B cell (primary cell): ENCODE measurements at places on chromosomes 2 and 18. TPM values are rescaled to one million over a fixed set of nuclear protein-coding genes. Genes with fewer than 3 reads are reported as not detected.

DNA sequence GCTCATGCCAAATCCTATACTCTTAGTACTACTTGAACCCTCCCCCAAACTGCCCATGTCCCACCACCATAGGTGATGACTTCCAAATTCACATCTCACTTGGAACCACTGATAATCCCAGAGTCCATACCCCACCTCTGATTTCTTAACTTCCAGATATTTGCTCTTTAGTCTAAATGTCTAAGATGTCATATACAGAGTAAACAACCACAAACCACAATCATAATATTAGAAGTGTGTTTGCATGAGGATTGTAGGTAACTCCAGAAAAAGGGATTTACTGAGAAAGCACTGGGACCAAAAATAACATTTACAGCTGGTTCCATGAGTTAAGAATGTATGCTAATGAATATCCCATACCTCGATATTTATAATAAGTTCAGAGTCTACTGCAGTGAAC is 146.2 kb downstream of the ZNF385B start:
- no peak overlapping the region for H3K27ac ChIP-seq
- no peaks in the 10 kb centered on the region for H3K27me3 ChIP-seq
- no peaks in the 10 kb centered on the region for H3K36me3 ChIP-seq
- H3K4me1 ChIP-seq = no peaks in the 10 kb centered on the region
- DNase-seq = no peak

- no peaks in the 10 kb centered on the region for H3K36me3 ChIP-seq
- no peaks in the 10 kb centered on the region for H3K4me1 ChIP-seq
- H3K27ac ChIP-seq = no peak overlapping the region
- no peak overlapping the region for H3K4me3 ChIP-seq
Observed at GRCh38 chr2:75100801-75101151, 98.5 kb downstream of the TACR1 start.

- peaks cover 6% of the 10 kb centered on the region for H3K27me3 ChIP-seq
- no peaks in the 10 kb centered on the region for H3K4me1 ChIP-seq
- H3K36me3 ChIP-seq = no peaks in the 10 kb centered on the region
- H3K27ac ChIP-seq = no peak overlapping the region
- H3K4me3 ChIP-seq = no peak overlapping the region
Observed at GRCh38 chr2:27721884-27722485, 49.5 kb upstream of the MRPL33 start.

GRCh38 chr2:115480741-115481140 is 1038.3 kb downstream of the DPP10 start:
- DNase-seq = no peak
- no peaks in the 10 kb centered on the region for H3K4me1 ChIP-seq
- no peaks in the 10 kb centered on the region for H3K27me3 ChIP-seq
- H3K36me3 ChIP-seq = no peaks in the 10 kb centered on the region
- H3K27ac ChIP-seq = no peak overlapping the region

The GALR1 gene
- polyA plus RNA-seq = not detected in 2 replicates

- H3K27ac ChIP-seq = no peak overlapping the region
- H3K4me3 ChIP-seq = no peak overlapping the region
- H3K27me3 ChIP-seq = no peaks in the 10 kb centered on the region
- H3K4me1 ChIP-seq = no peaks in the 10 kb centered on the region
- DNase-seq = no peak
Observed at GRCh38 chr2:198697794-198698193, 759.9 kb downstream of the SATB2 start.

The PROKR1 gene
- 0.01 TPM in 1 of 2 replicates, not detected in the other for polyA plus RNA-seq

GRCh38 chr2:172253190-172254052 is 150.7 kb upstream of the DLX2 start:
- H3K4me1 ChIP-seq = no peaks in the 10 kb centered on the region
- H3K27me3 ChIP-seq = no peaks in the 10 kb centered on the region
- H3K36me3 ChIP-seq = no peaks in the 10 kb centered on the region
- H3K27ac ChIP-seq = no peak overlapping the region
- H3K4me3 ChIP-seq = no peak overlapping the region
- DNase-seq = no peak

The CLIP4 gene
- 3.3 and 4.0 TPM in 2 replicates for polyA plus RNA-seq

DNA sequence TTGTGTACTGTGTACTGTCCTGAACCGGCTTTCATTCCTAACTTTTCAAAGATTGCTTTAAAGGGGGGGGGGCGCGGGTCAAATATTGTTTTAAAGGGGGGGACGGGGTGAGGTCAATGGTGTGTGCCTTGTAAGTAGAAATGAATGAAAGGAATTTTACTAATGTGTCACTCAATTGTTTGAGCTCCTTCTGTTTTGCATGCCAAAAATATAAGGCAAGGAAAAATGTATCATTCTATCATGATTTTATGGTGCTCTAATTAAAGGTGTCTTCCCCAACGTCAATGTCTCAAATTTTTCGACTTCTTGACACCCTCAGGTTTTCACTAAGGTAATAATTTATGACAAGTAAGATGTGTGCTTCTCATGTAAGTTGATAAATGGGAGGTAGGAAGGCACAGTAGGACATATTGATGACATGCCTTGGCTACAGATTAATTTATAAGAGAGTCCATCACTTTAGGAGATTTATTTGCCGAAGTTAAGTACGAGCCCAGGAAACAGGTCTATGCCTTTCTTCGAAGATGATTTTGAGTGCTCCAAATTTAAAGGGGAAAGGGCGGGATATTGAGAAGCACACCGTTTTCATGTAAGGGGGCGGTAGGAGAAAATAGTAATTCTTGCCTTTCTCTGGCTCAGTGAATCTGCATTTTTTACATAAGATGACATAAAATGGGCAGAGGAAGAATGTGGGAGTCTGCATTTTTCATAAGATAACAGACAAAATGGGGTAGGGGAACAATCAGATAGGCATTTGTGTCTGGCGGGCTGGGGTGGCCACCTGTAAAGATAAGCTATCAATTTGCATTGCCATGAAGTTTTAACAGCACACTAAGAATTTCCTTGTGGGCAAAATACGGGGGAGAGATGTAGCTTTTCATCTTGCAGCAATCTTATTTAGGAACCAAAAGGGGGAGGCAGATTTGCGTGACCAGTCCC is 1.2 kb upstream of the TRAPPC8 start:
- peak overlapping the region; percentile 70 for H3K4me3 ChIP-seq
- H3K4me1 ChIP-seq = peaks cover 31% of the 10 kb centered on the region

DNA sequence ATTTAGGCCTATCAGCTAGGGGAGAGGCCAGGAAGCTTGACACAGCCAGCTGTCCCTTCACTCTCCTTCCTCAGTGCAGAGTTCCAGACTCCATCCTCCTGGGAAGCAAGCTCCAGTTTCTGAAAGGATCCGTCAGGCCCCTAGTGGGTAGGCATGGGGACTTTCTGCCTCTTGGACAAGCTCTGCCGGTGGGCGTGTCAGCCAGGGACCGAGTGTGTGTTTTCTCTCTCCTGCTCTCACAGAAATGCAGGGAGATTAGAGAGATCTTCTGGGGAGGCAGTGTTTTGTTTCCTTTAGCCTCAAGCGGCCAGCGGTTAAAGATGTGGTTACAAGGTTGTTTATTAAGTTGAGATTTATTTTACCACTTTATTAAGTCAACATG is 29.9 kb upstream of the OTOS start:
- H3K4me3 ChIP-seq = no peak overlapping the region
- no peak overlapping the region for H3K27ac ChIP-seq
- no peaks in the 10 kb centered on the region for H3K27me3 ChIP-seq
- no peak for DNase-seq

DNA sequence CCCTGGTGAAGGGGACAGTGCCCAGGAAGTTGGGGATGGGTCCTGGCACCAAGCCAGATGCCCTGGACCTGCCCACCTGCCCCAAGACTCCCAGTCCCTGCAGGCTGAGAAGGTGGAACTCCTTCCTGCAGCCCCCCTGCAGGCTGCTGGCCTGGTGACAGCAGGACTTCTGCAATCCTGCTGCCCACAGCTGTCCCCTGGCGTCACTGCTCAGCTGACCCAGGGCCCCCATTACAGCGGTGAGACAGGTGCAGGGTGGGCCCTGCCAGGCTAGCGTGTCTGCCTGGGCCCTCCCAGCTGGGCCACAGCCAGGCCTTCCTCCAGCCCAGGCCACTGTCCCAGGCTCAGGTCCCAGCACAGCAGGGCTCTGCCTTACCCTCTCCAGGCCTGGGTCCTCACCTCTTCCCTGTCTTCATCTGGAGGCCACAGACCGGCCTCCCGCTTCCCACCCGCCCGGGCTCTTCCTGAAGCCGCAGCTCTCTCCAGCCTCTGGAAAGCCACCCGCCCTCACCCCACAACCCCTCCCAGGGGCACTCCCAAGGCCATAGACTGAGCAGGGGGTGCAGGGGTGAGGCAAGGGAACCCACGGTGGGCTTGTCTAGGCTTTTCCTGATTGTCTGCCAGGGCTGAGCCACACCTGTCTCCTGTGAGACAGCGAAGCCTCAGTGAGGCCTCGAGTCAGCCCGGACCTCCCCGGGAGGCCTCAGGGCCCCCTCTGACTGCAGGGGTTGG is 8.8 kb upstream of the ERFE start:
- H3K4me1 ChIP-seq = no peaks in the 10 kb centered on the region
- no peak overlapping the region for H3K27ac ChIP-seq
- no peaks in the 10 kb centered on the region for H3K27me3 ChIP-seq
- H3K4me3 ChIP-seq = no peak overlapping the region
- no peaks in the 10 kb centered on the region for H3K36me3 ChIP-seq
- no peak for DNase-seq

GRCh38 chr2:203887677-203888076 is 20.1 kb downstream of the CTLA4 start:
- no peaks in the 10 kb centered on the region for H3K4me1 ChIP-seq
- no peaks in the 10 kb centered on the region for H3K36me3 ChIP-seq
- no peak for DNase-seq

DNA sequence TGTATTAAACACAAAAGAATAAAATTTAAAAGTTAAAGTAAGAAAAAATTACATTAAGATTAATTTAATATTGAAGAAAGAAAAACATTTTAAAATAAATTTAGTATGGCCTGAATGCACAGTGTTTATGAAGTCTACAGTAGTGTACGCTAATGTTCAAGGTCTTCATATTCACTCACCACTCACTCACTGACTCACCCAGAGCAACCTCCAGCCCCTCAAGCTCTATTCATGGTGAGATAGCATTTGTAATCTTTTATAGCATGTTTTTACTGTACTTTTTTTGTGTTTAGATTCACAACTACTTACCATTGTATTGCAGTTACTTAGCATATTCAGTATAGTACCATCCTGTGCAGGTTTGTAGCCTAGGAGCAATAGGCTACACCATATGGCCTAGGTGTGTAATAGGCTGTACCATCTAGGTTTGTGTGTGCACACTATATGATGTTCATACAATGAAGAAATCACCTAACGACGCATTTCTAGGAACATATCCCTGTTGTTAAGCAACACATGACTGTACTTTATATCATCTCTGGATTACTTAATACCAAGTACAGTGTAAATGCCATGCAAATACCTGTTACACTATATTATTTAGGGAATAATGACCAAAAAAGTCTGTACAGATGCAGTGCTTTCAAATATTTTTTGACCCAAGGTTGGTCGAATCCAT is 144.0 kb upstream of the IL1R2 start:
- no peaks in the 10 kb centered on the region for H3K27me3 ChIP-seq
- DNase-seq = no peak
- H3K4me1 ChIP-seq = no peaks in the 10 kb centered on the region
- no peak overlapping the region for H3K4me3 ChIP-seq
- H3K27ac ChIP-seq = no peak overlapping the region

DNA sequence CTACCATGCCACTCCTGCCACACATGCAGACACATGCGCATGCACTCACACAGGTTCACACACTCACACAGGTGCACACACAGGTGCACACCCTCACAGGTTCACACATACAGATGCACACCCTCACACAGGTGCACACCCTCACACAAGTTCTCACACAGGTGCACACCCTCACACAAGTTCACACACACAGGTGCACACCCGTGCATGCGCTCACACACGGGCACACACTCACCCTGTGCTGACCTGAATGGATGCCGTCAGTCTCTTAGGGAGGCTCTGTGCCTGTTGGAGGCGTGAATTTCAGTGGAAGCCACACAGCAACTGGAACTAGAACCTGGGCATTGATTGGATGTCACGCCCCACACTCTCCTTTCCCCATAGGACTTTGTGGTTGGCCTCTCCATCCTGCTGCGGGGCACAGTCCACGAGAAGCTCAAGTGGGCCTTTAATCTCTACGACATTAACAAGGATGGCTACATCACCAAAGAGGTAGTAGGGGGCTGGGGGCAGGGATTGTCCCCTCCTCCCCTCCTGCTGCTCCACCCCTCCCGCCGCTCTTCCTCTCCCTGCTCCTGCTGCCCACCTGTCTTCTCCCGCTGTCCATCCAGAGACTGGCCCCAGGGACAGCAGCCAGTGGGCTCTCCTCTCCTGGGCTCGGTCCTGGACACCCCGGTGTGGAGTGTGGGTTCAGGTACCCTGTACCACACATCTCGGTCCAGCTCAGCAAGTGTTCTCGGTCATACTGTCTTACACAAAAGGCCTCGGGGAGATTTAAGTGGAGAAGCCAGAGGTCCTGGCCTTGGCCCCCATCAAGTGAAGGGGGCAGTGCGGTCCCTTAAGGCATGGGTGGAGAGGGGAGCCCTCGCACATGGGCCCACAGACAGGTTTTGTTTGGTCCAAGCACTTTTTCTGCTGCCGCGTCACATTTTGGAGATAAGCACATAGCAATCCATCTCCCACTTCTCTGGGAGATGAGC is 21.0 kb upstream of the FAHD2A start:
- no peak for DNase-seq
- no peak overlapping the region for H3K4me3 ChIP-seq
- H3K4me1 ChIP-seq = no peaks in the 10 kb centered on the region
- H3K36me3 ChIP-seq = no peaks in the 10 kb centered on the region
- H3K27ac ChIP-seq = no peak overlapping the region

- H3K4me3 ChIP-seq = no peak overlapping the region
- H3K27me3 ChIP-seq = no peaks in the 10 kb centered on the region
- H3K27ac ChIP-seq = peak overlapping the region; percentile 66
Observed at GRCh38 chr2:12131975-12132374, 385.5 kb downstream of the LPIN1 start.

GRCh38 chr2:5374762-5375161 is 317.4 kb upstream of the SOX11 start:
- H3K4me1 ChIP-seq = no peaks in the 10 kb centered on the region
- no peaks in the 10 kb centered on the region for H3K36me3 ChIP-seq
- no peak overlapping the region for H3K27ac ChIP-seq
- DNase-seq = no peak

DNA sequence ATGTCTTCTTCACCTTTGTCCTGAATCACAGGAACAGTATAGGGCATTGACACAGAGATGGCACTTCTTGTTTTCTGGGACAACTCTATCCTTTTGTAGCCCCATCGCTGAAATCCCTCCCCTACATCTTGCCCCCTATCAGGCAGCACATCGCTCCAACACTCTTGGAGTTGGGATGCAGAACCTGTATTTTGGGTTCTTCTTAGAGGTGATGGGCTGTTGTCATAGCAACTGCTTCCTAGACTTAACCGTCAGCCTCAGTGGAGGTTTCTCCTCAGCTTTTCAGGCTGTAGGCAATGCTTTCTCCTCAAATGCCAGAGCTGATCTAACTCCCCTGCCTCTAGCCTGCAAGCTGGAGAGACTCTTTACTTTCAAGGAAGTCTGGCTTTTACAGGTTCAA is 99.9 kb upstream of the SPRED2 start:
- no peak for DNase-seq
- no peak overlapping the region for H3K27ac ChIP-seq
- H3K36me3 ChIP-seq = no peaks in the 10 kb centered on the region
- H3K4me3 ChIP-seq = no peak overlapping the region
